ENCODE measurements at places on chromosomes 6 and 20.
A peak's percentile ranks its signal among the peaks of the same experiment; 100 is the strongest.

DNA sequence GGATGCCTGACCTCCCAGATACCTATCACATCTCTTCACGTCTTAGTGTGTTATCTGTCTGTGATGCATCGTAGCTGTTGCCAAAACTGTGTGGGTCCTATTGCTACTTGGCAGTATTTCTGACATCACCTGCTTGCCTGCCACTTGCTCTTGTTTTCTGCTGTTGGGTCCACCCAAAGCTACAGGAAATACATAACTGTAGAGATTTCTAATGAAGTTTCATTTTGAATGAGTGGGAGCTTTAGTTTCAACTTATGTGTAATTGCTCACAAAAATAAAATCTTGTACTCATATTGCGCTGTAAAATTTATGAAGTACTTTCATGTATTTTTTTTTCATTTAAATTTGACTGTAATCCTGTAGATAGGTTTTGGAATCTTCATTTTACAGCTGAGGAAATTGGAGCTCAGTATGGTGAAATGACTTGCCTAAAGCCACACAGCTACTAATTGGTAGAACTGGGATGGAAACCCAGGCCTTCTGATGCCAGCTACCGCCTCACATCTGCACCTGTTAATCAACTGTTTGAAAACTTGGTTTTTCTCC is 113.6 kb upstream of the MAN1A1 start:
- DNase-seq: no peak

GRCh38 chr6:845101-845500 is 152.2 kb upstream of the EXOC2 start:
- DNase-seq: no peak

DNA sequence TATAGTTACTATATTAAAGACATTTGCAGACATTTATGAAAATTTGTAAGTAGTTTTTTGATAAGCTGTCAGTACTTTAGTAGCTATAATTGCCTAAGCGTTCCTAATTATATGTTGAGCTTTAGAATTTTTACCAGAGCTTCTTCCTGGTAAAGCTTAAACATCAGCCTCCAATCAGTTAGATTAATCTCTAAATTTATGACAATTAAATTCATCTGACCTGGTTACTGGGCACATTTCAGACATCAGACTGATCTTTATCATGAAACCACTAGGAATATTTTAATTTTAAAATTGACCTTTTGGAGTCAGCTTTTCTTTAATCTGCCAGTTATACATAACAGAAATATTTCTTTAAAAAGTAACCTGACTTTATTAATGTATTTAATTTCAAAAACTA is 23.5 kb downstream of the FIG4 start:
- no peak for DNase-seq

GRCh38 chr6:81451787-81452186 is 300.7 kb downstream of the TENT5A start:
- peak; percentile 95 for DNase-seq

- peak; percentile 71 for DNase-seq
Observed at GRCh38 chr6:125923366-125923877, 33.1 kb upstream of the HINT3 start.

DNA sequence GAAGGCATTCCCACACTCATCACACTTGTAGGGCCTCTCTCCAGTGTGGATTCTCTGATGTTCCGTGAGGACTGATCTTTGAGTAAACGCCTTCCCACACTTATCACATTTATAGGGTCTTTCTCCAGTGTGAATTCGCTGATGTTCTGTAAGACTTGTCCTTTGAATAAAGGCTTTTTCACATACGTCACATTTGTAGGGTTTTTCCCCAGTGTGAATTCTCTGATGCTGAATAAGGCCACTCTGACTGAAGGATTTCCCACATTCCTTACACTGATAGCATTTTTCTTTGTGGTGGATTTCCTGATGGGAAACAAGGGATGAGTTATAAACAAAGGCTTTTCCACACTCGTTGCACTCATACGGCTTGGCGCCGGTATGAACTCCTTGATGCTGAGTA is 8.9 kb downstream of the ZSCAN12 start:
- no peak for DNase-seq

- DNase-seq: no peak
Observed at GRCh38 chr20:42895020-42895419, 294.7 kb downstream of the PTPRT start.

DNA sequence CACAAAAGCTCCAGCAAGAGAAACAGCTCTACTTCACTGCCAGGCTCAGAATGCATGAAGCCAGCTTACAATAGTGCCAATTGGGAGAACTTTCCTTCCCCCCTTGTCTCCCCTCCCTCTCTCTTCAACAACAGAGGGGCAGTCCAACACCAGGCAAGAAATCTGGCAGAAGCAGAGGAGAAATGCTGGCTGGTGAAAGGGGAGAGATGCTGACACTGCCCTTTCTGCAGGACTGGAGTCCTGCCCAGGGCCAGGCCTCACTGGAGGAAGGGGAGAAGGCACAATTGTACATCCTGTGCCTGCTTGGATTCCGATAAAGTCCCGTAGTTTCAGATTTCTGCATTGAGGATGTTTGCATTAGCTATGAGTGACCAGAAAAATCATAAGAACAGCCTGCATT is 148.6 kb downstream of the LRRC1 start:
- no peak for DNase-seq

- peak; percentile 83 for DNase-seq
Observed at GRCh38 chr6:119308048-119308570, 41.5 kb downstream of the MAN1A1 start.

DNA sequence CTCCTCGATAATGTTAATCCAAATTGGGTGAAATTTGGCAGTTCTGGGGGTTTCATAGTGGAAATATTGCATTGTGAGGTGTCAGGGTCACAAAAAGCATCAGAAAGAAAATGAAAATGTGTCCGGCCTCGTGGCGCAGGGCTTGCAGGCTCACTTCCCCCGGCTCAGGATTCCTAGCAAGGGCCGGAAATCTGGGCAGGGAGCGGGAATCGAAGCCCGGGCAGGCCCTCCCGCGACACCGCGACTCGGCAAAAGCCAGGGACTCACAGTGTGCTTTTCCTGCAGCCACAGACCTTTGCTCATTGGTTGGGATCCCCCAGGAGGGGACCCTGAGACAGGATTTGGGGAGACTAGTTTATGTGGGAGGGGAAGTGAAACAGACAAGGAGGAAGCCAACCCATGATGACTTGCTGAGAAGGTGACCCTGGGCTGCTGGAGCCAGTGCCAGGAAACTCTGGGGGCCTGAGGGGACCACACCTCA is 847 bp upstream of the CD93 start:
- no peak for DNase-seq

DNA sequence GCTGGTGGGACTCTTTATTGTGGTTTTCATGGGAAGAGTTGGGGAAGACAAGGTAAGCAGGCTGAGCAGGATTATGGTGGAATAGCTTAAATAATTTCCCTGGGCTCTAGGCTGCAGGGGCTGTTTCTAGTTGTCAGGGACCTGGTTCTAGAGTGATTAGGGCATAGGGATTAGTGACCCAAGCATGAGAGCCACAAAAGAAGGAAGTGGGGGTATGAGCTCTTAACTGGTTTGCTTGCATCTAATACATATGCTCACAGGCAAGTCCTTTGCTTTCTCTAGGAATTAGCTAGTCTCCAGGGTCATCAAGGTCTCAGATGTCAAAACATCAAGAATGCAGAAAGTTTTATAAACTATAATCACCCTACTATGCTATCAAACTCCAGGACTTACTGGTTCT is 67.5 kb upstream of the NRN1 start:
- no peak for DNase-seq

- DNase-seq: no peak
Observed at GRCh38 chr20:58436868-58437645, 48.0 kb downstream of the VAPB start.

GRCh38 chr6:120826253-120826652 is 508.0 kb downstream of the TBC1D32 start:
- DNase-seq: peak; percentile 3

DNA sequence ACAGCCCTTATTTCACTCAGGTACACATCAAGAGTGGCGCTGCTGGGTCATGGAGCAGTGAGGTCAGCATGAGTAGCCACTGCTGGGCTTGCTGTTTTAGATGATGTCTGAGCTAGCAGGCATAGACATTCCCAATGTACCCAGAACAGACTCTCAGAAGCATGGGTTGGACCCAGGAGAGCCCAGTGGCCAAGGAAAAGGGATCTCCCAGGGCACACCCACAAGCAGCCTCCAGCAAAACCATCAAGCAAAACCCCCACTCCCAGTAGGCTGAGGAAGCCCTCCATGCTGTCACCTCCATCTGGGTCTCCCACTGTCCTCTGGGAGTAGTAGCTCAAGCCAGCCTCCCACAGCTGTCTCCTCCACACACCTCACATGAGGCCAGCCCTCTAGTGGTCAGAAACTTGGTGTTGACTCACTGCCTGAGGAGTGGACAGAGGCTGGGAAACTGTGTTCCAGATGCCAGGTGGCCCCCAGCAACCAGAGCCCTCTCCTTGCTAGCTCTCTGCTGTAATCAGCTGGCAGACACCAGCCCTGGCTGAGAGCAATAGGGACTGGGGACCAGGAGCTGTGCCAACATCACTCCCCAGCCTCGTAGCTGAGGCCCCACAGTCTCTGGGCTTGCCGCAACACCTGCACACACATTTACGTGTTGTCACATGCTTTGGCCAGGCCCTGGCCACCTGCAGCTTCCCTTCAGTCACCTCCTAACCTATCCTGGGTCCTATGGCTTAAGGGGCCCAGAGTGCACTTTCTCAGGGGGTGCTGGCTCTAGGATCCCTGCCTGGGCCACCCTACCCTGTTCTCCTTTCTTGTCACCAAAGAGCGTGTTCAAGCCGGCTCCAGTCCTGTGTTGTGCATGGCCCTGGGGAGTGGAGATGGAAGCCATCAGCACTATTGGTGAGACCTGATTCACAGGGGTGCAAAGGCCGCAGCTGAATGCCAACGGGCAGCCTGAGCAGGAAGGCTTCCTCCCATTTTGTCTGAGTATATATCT is 1.9 kb upstream of the AP5S1 start:
- peak; percentile 79 for DNase-seq

DNA sequence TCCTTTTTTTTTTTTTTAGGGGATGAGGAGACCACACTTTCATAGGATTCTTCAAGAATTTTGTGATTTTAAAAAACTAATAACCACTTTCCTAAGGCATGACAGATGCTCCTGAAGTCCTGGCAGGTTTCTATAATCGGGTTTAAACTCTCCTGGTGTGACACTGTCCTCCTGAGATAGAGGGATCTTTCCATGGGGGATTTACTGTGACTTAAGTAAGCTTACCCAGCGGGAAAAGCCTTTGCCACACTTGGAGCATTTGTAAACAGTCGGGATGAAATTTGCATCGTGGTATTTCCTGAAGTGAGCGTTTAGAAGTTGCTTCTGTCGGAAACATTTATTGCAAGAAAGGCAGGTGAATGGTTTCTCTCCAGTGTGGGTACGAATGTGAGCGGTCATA is 16.6 kb downstream of the CTCFL start:
- no peak for DNase-seq

GRCh38 chr6:135298455-135298854 is 117.3 kb downstream of the MYB start:
- DNase-seq: no peak

- peak; percentile 65 for DNase-seq
Observed at GRCh38 chr6:99344289-99344688, 5.2 kb downstream of the FAXC start.

DNA sequence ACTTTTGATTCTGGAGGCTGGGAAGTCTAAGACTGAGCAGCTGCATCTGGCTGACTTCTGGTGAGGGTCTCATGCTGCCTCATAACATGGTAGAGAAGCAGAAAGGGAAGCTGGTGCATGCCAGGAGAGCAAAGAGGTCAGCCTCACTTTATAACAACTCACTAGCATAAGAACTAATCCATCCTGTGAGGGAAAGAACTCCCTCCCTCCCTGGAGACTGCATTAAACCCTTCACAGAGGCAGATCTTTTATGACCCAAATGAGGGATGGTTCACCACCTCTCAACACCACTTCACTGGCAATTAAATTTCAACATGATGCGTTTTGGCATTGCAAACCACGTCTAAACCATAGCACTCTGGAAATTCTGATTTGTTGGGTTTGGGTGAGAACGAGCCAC is 33.9 kb downstream of the STXBP5 start:
- DNase-seq: no peak

DNA sequence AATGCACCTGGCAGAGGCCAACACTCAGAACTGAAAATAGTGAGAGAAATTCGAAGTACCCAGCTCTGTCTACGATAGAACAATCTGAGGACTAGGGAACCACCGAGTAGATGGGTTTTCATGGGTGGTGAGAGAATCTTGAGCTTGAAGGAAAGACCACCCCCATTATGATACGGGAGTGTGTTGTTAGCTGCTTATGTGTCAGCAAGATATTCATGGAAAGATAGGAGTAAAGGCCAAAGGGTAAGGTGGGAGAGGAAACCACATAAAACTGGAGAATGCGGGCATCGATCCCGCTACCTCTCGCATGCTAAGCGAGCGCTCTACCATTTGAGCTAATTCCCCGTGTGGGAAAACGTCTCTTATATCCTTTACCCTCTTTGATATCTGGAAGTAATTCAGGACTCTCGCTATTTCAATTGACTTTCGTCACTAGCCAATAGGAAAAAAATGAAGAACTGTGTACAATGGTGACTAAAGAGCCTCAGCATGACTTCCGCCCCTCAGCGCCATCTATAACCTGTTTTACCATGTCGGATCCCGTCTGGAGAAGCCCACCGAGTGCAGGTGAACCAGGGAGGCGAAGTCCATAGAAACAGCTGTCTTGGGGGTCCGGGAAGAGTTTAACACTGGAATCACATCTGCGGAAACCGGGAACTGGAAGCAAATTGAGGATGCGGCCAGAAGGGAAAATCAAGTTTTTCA is 25.0 kb upstream of the ABT1 start:
- peak; percentile 77 for DNase-seq

- no peak for DNase-seq
Observed at GRCh38 chr6:18245642-18246041, 18.7 kb downstream of the DEK start.

GRCh38 chr6:146429831-146430230 is 113.8 kb upstream of the RAB32 start:
- no peak for DNase-seq

DNA sequence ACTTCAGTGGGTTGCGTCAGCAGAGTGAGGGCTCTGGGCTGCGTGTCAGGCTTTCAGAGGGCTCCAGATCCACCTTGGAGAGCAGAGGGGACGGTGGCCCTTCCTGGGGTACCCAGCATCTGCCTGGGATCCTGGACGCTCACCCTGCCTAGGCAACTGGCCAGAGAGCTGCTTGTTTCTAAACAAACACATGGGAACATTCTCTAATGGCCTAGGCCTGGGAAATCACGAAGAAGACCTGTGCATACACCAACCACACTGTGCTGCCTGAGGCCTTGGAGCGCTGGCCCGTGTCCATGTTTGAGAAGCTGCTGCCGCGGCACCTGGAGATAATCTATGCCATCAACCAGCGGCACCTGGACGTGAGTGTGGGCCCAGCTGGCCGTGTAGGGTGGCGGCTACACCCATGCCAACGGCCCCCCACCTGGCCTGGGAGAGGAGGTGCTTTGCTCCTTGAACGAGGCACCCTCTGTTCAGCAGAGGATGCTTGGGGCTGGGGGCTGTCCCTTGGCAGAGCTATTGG is 32.2 kb downstream of the PYGB start:
- DNase-seq: no peak

- DNase-seq: peak; percentile 10
Observed at GRCh38 chr6:8325743-8326142, 109.6 kb downstream of the SLC35B3 start.

- no peak for DNase-seq
Observed at GRCh38 chr6:40556881-40557280, 30.3 kb downstream of the LRFN2 start.

Data from iris pigment epithelial cell (primary cell).